ENCODE measurements at places on chromosomes 7 and 10.

GRCh38 chr7:77548206-77548605 is 11.1 kb downstream of the PTPN12 start:
- no peak for DNase-seq

GRCh38 chr7:130904031-130904757 is 170.2 kb upstream of the KLF14 start:
- DNase-seq = peak; percentile 95

DNA sequence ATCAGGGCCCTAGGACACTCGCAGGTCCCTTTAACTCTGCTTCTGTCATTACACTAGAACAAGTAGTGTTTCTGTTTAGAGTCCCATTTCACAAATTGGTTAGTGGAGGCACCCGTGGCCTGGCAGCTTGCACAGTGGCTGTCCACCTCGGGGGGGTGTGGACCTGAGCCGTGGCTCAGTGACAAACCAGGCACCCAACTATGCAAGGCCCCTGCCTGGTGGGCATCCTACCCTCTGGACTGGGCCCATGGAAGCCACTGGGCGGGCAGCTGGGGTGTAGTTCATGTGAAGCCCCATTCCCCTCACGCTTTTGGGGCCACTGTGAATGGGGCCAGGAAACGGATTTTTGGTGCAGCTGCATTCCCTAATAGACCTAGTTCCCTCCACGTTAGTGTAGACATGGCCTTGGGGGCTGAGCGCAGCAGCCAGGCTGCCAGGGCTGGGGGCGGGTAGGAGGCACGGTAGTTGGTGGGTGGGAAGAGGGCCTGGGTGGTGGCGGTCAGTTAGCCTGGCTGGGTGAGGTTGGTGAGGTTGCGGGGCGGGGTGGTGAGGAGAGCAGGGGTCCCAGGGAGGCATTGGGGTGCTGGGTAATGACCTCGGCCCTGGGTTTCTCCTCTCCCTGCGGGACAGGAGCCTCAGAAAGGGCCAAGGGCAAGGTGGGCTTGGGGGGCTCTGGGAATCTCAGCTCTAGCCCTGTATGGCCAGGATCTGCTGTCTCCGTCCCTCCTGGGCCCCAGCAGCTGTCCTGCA is 18.7 kb downstream of the ZNF316 start:
- no peak for DNase-seq

- DNase-seq = no peak
These were observed 102.7 kb downstream of the LMBR1 start for GRCh38 chr7:156790264-156790663.

DNA sequence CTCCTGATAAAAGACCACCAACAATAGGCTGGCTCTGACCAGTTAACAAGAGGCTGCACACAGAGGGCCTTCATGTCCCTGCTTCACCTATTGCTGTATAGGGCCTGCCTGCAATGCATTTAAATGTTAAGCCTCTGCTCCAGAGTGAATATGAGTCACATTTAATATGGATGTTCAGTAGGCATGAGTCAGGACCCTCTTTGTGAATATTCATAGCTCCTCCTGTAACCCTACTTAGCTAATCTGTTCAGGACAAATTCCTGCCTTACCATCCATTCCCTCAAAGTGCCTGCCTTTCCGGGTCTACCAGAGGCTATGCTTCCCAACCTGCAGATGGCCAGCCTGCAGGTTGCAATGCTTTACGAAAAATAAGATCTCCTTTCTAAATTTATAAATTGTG is 32.5 kb downstream of the ARHGAP22 start:
- peak; percentile 72 for DNase-seq

GRCh38 chr10:123559823-123560092 is 106.4 kb upstream of the GPR26 start:
- no peak for DNase-seq

GRCh38 chr7:16417906-16418305 is 3.4 kb downstream of the CRPPA start:
- no peak for DNase-seq

DNA sequence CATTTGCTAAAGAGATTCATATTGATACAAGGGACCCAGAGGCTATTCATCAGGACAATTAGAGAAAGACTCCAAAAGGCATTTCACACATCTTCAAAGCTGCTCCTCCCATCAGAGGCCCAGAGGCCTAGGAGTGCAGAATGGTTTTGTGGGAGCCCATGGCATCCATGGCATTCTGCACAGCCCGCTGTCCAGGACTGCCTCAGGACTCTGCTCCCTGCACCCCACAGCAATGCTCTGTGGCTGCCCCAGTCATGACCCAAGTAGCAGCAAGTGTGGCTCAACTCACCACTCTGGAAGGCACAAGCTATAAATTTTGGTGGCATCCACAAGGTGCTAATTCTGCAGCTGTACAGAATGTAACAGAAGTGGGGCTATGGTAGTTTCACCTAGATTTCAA is 38.5 kb downstream of the ZNF438 start:
- DNase-seq = no peak

DNA sequence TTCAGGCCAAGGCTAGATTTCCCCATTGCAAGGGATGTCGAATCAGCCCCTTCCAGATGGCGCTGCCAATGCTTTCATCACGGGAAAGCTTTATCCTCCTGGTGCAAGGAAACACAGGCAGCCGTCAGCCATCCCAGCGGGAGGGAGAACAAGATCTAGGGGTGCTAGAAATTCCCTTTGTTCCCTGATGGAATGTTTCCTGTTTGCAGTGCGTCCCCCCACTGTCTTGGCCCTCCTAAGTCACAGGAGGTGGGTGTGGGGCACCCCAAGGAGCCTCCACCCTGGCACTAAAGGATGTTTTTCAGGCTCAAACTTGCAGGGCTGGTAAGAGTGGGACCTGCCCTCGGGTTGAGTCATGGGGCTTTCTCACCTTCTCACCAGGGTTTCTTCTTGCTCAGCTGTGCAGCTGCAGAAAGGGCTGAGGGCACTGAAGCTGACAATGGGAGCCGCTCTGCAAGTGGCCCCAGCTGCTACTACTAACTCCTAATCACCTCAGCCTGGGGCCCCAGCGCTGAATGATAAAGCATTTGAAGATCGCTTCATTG is 103.6 kb downstream of the PRPF18 start:
- DNase-seq = peak; percentile 25

DNA sequence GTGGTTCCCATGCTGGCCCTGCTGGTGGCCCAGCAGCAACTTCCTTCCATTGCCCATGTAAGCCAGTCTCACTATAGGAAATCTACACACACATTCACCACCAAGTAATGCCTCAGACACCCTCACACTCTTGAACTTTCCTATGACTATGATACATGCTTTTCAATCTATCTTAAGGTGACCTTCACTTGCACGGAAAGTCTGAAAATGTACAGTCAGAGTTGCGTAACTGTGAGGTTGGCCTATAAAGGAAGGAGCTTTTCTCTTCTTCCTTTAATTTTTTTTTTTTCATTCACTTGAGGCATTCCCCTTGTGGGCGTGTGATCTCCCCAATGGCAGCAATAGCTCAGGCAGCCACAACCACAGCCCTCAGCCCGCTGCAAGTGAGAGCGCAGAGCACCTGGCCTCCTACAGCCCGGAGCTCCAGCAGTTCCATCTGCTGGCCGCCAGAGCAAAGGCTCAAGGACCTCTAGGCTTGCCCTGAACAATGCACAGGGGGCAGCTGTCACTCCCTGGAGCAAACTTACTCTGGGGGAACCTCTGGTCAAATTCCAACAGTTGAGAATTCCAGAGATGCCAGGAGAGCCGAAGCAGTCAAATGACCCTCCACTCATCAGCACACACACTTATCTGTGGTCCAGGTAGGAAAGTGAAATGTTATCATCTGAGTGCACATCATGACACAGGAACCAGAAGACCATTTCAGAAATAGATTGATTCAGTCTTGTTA is 123.1 kb upstream of the ADO start:
- DNase-seq = peak; percentile 46

Data from fibroblast of upper back skin (primary cell).